Astrocyte of the cerebellum (primary cell): ENCODE measurements at places on chromosomes 3 and 15.

DNA sequence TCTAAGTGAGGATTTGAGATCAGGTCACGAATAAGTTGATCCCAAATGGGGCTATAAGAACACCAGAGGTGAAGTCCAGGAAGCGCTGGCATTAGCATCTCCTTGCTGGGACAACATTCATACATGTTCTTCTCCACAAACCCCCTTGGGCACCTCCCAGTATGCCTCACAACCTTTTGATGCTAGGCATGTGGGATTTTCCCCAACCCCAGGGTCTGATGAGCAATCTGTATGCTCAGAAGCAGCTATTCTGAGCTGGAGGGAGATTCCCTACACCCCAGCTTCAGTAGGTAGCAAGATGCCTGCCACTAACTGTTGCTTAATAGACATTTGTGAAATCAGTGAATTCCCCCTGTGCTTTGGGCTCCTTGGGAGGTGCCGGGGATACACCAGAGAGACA, 32.2 kb downstream of the SLC6A11 start:
- DNase-seq, result no peak

- no peak for DNase-seq
These were observed 39.2 kb downstream of the CMTM7 start for GRCh38 chr3:32430900-32431299.

DNA sequence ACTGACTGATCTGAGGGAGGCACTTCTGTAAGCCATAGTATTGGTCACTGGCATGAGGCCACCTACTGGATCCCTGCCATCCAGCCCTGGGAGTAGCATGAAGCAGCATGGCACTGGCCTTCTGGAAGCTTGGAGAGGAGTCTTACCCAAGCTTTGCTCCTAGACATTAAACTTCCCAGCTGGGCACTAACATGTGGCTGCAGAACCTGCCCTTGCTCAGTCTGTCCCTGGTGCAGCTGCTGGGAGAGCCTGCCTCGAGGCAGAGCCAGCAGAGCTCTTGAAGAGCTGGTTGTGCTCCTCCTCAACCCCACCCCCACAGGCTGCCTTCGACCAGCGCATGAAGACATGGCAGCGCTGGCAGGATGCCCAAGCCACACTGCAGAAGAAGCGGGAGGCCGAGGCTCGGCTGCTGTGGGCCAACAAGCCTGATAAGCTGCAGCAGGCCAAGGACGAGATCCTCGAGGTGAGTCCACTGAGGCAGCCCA, 17.1 kb upstream of the SNX22 start:
- peak; percentile 15 for DNase-seq

- peak; percentile 72 for DNase-seq
These were observed 20.2 kb upstream of the BTLA start for GRCh38 chr3:112519424-112520001.

DNA sequence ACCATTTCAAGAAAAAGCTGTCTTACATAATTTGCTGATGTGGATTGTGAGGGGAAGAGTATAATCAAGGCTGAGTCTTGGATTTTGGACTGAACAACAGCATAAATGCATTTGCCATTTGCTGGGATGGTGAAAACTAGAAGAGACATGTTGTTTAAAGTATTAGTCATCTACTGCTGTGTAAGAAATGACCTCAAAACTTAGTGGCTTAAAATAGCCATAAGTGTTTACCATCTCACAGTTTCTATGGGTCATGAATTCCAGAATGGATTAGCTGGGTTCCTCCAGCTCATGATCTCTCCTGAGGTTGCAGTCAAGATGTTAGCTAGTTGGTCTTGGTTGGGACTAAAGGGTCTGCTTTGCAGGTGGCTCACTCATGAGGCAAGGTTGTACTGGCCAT, 66.2 kb downstream of the SCN11A start:
- no peak for DNase-seq

GRCh38 chr3:139653582-139653981, 24.2 kb downstream of the NMNAT3 start:
- no peak for DNase-seq

GRCh38 chr3:28036599-28037575, 204.5 kb upstream of the CMC1 start:
- no peak for DNase-seq

GRCh38 chr3:195715583-195716266, 5.1 kb upstream of the MUC20 start:
- DNase-seq, result no peak

GRCh38 chr3:25339225-25339624, 88.8 kb upstream of the RARB start:
- no peak for DNase-seq

- DNase-seq, result no peak
These were observed 37.9 kb downstream of the NR1I2 start for GRCh38 chr3:119819806-119820205.

GRCh38 chr3:151362751-151363174, 21.8 kb downstream of the P2RY12 start:
- no peak for DNase-seq

DNA sequence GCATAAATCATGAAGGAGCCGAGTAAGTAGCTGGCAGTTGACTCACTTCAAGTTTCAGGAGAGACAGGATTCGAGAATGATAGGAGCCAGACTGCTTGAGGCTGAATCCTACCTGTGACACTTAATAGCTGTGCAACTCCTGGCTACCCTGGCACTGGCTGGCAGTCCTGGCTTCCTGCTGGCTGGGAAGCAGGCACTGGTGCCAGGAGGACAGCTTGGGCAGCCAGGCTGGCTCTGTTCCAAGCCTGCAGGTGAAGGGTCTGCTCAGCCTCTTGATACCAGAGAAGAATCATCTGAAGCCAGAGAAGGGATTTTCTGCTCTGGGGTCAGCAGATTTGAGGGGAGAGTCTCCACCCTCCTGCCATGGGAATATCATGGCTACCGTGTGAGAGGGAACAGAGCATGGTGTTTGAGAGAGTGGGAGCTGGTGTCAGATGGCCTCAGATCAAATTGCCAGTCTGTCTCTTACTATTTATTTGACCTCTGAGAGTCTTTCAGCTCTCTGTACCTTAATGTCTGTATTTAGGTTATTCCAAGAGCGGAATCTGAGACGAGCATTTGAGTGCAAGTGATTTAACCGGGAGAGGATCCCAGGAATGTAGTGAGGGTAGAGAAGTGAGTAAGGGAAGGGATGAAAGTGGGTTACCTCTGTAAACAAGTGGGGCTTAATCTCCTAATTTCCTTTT, 4.4 kb upstream of the XIRP1 start:
- no peak for DNase-seq

DNA sequence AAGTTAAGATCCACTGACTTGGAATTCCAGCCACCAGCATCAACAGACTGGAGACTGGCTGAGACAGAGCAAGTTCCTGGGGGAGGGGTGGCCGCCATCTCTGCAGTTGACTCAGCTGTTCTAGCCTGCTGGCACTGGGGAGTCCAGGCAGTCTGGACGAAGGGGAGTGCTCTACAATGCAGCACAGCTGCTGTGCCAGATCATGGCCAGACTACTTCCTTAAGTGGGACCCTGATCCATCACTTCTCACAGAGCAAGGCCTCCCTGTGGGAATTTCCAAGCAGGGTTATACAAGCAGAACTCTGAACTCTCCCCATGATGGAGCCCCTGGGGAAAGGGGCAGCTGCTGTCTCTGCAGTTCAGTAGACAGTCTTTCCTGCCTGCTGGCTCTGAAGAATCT, 35.2 kb downstream of the PYGO1 start:
- DNase-seq, result peak; percentile 11

DNA sequence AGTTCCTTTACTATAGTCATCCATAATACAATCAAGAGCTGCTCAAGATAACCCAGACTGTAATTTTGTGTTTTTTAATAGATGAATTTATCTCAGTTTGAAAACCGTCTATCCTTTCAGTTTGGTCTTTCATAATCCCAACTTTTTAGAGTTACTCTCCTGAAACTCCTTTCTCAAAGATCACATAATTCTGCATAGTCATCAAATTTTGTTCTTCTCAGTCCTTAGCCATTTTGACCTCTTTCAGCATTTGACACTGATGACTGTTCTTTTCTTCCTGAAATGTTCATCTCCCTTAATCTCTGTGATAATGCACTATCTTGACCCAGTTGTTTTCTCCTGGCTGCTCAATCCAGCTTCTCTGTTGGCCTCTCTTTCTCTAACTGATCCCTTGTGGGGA, 47.5 kb upstream of the RAD51 start:
- no peak for DNase-seq

- DNase-seq, result no peak
These were observed 49.2 kb downstream of the SLC15A2 start for GRCh38 chr3:121943431-121943830.

- DNase-seq, result no peak
These were observed at the start of gene C2CD4B for GRCh38 chr15:62165104-62165792. TSS of gene C2CD4B (minus strand) at chr15:62165285. CDS start at chr15:62164984, 301 bp downstream.

DNA sequence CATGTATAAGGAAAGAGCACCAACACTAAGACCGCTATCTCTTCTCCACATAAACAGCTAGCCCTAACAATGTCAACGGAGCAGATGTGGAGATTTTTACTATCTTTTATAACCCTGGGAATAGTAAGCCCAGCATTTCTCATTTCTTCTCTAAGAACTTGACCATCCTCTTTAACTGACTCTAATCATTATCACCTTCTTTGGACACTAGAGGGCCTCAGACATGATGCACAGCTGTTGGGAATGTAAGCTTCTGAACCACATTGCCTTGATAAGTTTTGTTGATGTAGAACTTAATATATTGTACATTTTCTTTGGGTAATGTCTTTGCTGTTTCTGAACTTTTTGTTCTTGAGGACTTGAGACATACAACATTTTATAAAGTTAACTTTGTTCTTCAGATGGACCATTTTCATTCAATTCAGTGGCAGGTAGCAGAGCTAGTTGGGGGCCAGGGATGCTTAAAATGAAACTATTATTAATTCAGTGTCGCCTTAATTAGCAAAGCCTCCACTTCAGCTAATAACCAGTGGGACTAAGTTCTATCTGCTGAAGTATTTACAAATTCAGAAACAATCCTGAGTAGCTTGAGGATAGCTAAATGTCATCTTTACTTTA, 9.6 kb upstream of the TAGLN3 start:
- DNase-seq, result peak; percentile 69

DNA sequence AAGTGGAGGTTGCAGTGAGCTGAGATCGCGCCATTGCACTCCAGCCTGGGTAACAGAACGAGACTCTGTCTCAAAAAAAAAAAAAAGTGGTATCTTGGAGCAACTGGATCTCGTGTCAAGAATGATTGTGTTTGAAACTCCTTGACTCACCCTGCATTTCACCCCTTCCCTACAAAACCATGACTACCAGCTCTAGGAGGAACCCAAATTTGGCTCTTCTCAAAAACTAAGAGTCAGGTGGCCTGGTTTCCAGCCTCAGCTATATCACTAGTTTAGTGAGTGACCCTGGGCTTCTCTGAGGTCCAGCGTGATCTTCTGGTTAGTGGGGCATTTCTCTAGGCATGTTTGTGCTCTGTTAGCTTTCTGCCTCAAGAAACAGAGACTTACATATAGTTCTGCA, 222.1 kb downstream of the FAM43A start:
- no peak for DNase-seq

DNA sequence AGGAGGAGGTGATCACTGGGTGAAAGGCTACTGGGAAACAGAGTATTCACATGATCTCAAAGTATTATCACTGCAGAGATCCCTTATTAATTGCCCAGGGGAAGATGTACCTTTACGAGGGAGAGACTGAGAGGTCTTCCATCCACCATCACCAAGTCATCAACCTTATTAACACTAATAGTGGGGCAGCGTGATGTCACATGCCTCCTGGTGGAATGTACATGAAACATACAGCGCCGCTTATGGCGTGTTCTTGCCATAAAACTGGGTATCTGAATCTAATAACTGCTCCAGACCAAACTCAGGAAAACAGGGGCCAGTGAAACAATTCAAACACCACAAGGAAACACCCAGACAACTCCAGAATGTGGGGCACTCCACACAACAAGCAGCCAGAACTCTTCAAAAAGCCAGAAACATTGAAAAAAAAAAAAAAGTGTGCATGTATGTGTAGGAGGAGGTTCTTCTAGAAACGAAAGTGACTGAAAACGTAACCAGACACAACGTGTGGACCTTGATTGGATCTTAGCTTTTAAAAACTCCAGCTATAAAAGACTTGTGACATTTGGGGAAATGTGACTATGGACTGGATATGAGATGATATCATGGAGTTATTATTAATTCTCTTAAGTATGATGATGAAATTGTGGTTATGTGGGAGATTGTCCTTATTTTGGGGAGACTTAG, 4.6 kb downstream of the STIMATE start:
- no peak for DNase-seq

DNA sequence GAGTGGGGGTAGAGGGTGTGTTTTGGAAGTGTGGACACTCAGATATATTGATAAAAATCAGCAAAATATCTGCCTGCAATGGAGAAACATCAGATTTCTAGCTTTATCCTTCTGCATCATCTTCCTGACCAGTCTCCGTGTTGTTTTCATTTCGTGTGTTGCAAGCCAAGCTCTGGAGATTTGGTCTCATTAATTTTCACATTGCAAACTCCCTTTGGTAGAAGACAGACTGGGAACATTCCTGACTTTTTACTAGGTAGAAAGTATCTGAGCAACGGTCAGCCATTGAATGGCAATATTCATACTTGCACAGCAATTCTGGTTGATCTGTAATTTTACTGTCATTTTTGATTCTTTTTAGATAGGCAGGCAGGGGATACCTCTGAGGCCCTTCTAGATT, 30.4 kb downstream of the FSTL1 start:
- no peak for DNase-seq

GRCh38 chr3:105765308-105765639, 103.5 kb downstream of the CBLB start:
- no peak for DNase-seq

DNA sequence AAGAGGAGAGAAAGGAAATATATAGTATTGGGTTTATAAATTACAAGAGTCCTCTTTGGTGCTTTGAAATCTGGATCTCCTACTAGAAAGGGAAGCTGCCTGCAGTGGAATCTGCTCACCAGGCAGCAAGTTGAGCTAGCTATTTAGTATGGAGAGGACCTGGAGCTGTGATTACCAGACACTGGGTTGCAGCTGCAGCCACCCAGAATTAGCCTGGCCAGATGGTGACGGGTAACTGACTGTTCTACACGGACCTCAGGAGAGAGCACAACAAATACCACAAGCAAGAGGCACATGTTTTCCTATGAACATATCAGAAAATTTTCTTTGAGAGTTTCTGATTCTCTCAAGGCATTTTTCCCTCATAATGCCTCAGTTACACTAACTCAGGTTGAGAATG, 46.5 kb downstream of the SYNPR start:
- no peak for DNase-seq

- no peak for DNase-seq
These were observed 17.5 kb downstream of the IL1RAP start for GRCh38 chr3:190531406-190531805.

- DNase-seq, result no peak
These were observed 659.0 kb downstream of the NTRK3 start for GRCh38 chr15:87597346-87598052.
